ENCODE measurements at places on chromosomes 5 and 9.

- DNase-seq: no peak
These were observed 57.1 kb upstream of the CER1 start for GRCh38 chr9:14779566-14780022.

DNA sequence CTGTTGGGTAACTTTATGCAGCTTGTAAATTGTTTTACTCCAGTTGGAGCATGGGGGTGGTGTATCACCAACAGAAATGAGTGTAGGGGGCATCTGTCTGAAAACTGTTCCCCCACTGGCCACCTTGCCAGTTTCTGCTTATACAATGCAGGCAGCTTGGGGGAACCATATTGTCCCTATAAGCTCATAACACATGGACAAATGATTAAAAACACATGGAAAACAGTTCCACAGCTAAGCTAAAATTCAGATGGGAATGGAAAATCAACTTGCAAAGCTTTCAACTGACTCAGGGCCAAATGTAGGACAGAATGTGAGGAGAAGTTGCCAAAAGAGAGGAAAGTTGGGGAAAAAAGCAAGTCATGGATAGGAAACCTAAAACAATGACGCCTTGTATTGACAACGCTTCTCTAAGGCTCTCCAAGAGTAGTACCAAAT, 7.9 kb upstream of the CER1 start:
- no peak for DNase-seq

- DNase-seq: no peak
These were observed 2.7 kb downstream of the UBAC1 start for GRCh38 chr9:135958485-135958884.

GRCh38 chr5:145246961-145247744, 588.0 kb downstream of the PRELID2 start:
- no peak for DNase-seq

- no peak for DNase-seq
These were observed 7.4 kb downstream of the SEMA5A start for GRCh38 chr5:9538504-9538903.

GRCh38 chr9:37415011-37415719, 7.3 kb upstream of the GRHPR start:
- DNase-seq: peak; percentile 78

- DNase-seq: peak; percentile 48
These were observed 129.8 kb downstream of the SLC12A2 start for GRCh38 chr5:128213340-128213739.

- no peak for DNase-seq
These were observed 11.1 kb upstream of the VPS13A start for GRCh38 chr9:77166193-77166592.

GRCh38 chr9:125749287-125749935, 2.2 kb downstream of the PBX3 start:
- no peak for DNase-seq

- no peak for DNase-seq
These were observed 232.7 kb upstream of the ACTBL2 start for GRCh38 chr5:57715296-57715695.

DNA sequence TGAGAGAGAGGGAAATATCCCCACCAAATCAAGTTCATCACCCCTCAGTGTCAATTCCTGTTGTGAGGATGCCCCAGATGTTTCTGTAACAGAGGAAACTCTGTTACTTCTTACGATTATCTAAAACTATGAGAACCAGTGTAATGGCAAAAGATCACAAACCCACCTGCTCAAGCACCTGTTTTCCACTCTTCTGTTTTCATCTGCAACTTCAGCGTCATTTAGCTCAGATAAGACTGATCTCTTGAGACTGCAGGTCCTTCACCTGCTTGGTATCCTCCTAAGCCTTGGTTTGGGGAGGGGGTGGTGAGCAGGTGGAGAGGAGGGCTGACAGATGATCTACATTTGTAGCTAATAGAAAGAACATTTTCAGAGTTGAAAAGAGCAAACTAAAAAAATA, 229.3 kb downstream of the SLF1 start:
- DNase-seq: no peak

GRCh38 chr5:127975961-127976360, 107.6 kb upstream of the SLC12A2 start:
- no peak for DNase-seq

GRCh38 chr5:159184858-159185381, 24.4 kb downstream of the RNF145 start:
- no peak for DNase-seq

- peak; percentile 66 for DNase-seq
These were observed at the start of gene CDKN2A for GRCh38 chr9:21993893-21994555. Gene CDKN2A, minus strand, starts transcription at chr9:21994392.

DNA sequence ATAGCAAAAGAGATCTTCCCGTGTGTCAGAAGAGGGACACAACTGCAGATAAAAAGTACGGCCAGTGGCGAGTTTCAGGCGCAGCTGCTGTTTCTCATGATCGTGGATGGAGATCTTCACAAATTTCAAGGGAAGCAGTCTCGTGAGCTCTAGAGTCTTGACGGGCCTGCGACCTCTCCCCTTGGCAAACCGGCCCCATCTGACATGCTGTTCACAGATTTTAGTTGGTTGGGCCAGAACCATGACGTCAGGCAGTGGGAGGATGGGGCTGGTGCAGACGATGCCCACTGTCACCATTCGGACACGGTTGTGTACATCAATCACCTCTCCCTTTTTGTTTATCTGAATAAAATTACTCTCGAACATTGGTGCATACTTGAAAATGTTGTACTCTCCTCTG, 396 bp downstream of the GARIN3 start:
- peak; percentile 2 for DNase-seq

DNA sequence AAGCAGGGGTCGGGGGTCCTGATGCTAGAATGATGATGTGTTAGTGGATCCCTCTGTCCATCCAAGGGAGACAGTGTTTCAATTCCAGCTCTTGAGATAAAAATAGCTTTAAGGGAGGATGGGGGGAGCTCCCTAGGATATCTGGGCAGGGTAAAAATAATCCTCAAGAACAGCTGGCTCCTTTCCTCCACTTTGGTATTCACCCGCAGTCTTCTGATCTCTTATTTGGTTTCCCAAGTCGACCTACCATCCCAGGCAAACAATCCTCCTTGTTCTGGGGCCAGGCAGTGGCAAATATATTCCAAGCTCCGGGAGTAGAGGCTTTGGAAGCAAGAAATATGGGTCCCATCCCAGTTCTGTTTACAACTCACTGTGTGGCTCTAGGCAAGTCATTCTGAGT, 14.5 kb upstream of the COL27A1 start:
- DNase-seq: no peak

- no peak for DNase-seq
These were observed 270.5 kb downstream of the SMARCA2 start for GRCh38 chr9:2285416-2286332.

- no peak for DNase-seq
These were observed 126.1 kb upstream of the POC5 start for GRCh38 chr5:75843319-75843718.

GRCh38 chr5:120207129-120207528, 257.0 kb upstream of the PRR16 start:
- no peak for DNase-seq

- DNase-seq: no peak
These were observed 208.7 kb downstream of the BRINP1 start for GRCh38 chr9:119160551-119160950.

GRCh38 chr9:82570226-82570625, 492.7 kb downstream of the RASEF start:
- DNase-seq: no peak

DNA sequence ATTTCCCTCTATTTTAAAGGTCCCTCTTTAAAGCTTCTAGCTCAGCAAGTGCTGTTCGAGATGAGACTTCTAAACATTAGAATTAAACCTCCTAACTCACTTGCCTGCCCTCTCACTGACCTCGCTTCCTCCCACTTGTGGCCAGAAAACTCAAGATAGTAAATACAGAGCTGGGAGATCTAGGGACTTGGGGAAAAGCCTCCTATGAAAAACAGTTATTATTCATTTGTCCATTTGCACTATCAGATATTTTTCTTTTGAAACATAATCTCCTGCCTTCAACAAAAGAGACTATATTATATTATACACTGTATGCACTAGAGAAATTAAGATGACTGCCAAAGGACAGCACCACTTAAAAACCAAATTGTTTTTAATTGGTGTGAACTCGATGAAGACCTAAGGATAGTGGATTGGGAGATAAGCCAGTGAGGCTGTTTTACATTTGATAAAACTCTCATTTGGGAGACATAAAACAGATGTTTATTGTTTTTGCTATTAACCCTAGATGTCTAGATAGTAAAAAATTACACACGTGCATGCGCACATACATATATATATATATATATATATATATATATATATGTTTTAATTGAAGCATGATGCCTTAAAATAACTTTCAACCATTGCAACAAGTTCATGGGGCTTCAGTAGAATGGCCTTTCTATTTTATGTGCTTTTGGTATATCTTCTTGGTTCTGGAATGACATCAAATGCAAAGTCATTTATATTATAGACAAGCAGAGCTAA, 229.4 kb downstream of the ADAMTSL1 start:
- DNase-seq: no peak

DNA sequence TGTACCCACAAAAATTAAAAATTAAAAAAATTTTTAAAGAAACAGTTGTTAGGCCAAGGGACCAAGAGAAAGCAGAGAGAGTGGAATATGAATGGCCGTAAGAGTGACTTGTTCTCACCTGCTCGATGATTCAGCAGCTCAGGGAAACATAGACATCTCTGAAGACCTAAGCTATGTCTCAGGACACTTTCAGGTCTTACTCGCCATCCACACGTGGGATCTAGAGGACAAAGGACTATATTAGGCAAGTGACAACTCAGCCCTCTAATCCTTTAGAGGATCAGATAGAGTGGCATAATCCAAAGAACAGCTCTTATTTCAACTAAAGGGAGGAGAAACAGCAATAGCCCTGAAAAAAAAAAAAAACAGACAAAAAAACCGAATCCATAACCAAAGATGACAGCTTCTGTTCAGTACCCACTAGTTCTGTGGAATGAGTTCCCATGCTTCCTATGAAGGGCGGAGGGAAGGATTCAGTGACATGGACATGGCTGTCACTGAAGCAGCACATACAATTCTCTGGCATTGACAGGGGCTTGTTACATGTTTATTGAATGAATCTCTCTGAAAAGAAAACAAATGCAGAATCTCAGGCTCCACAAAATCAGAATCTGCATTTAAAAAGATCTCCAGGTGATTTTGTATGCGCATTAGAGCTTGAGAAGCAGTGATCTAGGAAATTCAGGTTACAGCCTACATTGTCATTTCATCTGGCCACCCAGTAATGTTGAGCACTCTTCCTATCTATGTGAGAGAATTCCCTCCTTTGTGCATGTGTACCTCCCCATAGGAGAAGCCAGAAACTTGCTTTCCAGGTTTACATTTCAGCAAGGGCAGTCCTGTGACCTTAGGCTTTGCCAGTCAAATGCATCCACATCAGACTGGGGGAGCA, 96.0 kb downstream of the KIAA1958 start:
- no peak for DNase-seq

- DNase-seq: no peak
These were observed 586.9 kb downstream of the CCDC171 start for GRCh38 chr9:16139774-16140173.

GRCh38 chr9:38434853-38435252, 10.6 kb upstream of the IGFBPL1 start:
- no peak for DNase-seq

Data from activated CD4-positive, alpha-beta memory T cell treated with anti-CD3 and anti-CD28 coated beads, Interleukin-2, amount 10 ng/mL, durations not matched to agents 7 days and 5 days (primary cell).